ENCODE measurements at places on chromosomes 4 and X.

- no peak for DNase-seq
Measured at GRCh38 chr4:122300776-122301175, 78.0 kb upstream of the ADAD1 start.

- no peak for DNase-seq
Measured at GRCh38 chrX:135393051-135393450, 28.7 kb upstream of the SMIM10L2A start.

- DNase-seq, result no peak
Measured at GRCh38 chr4:102858828-102859464, 9.8 kb upstream of the CISD2 start.

GRCh38 chrX:14039344-14039743 lies 9.7 kb upstream of the GEMIN8 start:
- peak; percentile 5 for DNase-seq

DNA sequence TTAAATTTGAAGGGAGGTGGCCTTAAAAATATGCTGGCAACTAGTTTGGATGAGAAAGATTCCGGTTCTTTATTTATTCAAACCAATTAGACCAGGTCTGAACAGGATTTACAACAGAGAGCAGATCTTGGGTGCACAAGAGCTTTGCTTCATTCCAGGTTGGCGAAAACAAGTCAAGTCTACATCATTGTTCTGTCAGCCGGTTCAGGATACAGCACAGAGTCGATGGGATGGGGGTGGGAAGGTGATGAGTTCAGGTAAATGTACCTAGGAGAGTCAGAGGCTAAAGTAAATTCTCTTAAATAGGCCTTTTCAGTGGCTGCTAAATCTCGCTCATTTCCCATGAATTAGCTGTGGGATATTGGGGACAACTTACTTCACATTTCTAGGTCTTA lies 882 bp upstream of the STIM2 start:
- no peak for DNase-seq

- DNase-seq, result peak; percentile 15
Measured at GRCh38 chrX:72100824-72101351, 30.8 kb downstream of the RTL5 start.

Data from activated T-helper 1 cell treated with anti-CD3 and anti-CD28 coated beads, Interleukin-2, amount 50 U/mL, for 16 hours (primary cell).